ENCODE measurements at places on chromosomes 4 and X.

DNA sequence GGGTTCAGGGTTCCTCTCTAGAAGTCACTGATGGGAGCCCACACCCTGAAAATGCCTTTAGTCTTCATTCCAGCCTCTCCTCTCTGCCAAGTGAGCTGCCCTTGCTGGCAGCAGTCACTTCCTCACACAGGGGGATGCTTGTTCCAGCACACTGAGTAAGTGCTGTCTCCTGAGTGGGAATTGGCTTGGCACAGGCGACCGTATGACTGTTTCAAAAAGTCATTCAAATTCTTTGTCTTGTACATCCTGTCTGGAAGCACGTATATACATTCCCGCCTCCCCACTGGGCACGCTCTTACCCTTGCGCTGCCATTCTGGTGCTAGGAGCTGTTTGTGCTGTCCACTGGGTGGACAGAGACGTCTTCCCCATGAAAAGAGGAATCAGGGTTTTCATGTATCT is 40.2 kb upstream of the CD99 start:
- DNase-seq = no peak

DNA sequence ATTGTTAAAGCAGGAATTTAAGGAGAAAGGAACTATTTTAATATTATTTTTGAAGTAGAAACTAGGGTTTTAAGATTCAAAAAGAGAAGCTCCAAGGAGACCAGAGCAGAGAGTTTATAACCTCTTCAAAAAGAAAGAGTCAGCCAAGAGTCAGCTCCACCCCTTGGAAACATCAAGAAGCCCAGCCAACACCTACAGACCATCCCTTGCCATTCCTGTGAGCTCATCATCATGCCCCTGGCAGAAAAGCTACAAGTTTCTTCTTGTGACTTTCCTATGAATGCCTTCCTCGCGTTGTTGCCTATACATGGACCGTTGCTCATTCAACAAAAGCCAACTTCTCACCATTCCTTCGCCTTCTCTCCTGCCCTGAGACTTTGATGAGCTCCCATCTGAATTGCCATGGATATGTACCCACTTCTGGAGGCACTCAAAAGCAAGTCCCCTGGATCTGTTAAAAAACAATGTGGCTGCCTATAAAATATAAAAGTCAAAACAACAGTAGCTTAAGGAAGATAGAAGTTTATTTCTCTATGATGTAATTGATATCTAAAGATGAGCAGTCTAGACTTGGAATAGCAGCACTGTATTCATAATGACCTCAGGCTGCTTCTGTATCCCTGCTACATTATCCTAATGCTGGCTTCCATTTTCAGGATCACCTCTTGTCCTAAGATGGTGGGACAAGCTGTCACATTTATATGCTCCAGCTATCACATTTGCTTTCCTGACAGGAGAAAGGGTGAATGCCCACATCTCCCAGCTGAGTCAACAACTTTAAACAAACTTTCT is 20.3 kb downstream of the PLRG1 start:
- no peak for DNase-seq

- peak; percentile 32 for DNase-seq
These were observed 774 bp downstream of the FAM193A start for GRCh38 chr4:2537011-2537830.

GRCh38 chr4:82560853-82561785 is 669 bp downstream of the TMEM150C start:
- DNase-seq = no peak

DNA sequence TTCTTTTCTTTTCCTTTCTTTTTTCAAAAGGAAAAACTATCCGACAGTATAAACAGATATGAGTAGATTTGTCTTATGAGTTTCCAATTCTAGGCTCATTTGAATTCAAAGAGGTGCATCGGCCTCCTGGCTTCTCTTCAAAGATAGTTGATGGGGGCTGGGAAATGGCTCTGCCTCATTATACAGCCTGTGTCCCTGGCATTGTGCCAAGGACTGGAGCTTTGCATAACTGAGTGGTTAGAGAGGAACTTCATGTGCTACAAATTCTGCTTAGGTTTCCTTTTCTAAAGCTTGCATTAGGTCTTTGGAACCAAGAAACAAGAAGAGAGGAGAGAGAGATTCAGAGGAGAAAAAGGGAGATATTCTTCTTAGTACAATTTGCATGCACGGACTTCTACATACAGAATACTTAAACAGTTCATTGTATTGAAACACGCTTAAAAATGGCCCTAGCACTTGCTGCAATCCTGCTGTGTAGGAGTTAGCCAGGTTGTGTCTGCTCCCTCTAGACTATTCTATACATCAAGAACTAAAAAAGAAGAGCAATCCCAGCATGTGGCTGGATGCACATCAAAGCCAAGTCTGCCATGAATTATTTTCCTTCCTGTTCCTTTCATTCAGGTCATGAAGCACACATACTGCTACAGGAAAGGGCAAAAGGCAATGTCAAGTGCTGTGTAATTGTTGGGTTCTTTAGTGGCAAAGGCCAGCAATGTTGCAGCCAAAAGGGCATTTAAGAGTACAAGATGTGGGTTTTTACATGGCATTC is 70.9 kb downstream of the INTS12 start:
- no peak for DNase-seq

- peak; percentile 45 for DNase-seq
These were observed 36.4 kb downstream of the QDPR start for GRCh38 chr4:17475481-17475880.

DNA sequence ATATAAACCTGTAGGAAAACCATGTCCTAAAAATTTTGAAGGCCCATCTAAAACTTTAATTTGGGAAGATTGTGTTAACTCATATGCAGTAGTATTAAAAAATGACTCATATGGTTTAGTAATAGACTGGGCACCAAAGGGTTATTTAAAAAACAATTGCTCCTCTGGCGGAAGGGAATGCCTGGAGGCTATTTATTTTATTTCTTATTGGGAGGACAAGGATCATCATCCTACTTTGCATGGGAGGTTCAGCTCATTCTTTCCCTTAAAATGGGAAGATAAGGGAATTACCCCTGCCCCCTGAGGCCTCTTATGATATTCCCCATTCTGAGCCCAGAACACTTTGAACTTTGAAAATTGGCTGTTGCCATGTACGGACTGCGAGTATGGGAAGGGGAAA is 29.7 kb upstream of the MGST2 start:
- peak; percentile 41 for DNase-seq

DNA sequence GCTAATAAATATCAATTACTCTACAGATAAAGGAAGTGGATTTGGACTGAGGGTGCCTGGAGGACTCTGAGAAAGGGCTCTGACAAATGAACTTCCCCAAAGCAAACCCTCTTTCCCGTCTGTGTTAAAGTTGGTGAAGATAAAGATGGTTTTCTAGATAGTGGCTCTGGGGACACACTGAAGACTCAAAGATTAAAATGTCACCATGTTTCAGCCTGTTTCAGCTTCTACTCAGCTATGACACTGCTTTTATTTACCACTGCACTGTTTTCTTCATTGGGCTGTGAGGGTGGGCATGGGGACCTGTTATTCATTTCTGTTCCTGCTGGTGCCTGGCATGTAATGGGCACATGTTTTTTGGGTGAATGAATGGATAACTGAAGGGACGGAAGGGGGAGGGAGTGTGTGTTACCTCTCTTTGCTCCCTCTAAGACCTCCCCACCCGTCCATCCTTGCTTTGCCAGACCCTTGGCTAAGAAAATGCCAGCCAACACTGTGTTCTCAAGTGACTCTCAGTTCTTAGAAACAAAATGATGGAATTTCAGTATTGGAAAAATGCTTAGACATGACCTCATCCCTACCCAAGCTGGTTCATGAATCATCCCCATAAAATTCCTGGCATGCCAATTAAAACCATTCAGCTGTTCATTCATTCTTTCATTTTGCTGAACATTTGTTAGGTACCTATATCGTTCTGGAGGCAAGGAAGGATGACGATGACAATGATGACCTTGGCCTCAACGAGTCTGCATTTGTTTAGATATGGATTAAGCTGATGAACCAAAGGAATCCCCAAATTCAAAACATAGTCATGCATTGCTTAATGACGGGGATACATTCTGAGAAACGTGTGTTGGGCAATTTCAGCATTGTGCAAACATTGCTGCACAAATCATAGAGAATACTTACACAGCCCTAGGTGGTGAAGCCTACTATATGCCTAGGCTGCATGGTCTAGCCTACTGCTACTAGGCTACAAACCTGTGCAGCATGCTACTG is 13.4 kb upstream of the STK32B start:
- DNase-seq = peak; percentile 99

GRCh38 chr4:25860586-25861279 is 2.1 kb downstream of the SEL1L3 start:
- DNase-seq = no peak

- no peak for DNase-seq
These were observed 170.6 kb downstream of the KDR start for GRCh38 chr4:54954656-54955388.

DNA sequence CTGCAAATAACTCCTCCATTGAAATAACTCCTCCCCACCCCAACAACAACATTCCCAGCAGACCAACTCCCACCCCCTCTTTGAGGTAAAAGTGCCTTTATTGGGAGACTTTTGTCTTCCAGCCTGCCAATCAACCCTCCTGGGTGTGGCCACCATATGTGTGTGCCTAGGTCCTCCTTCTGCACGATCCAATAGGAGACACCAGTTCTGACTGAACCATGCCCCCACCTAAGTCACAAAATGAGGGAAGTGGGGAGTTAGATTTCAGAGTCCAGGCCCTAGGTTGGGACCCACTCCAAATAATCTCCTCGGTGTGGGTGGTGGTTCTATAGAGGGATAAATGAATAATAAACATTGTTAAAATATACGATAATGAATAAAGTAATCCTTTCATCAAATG is 3.0 kb downstream of the PLP2 start:
- DNase-seq = no peak

DNA sequence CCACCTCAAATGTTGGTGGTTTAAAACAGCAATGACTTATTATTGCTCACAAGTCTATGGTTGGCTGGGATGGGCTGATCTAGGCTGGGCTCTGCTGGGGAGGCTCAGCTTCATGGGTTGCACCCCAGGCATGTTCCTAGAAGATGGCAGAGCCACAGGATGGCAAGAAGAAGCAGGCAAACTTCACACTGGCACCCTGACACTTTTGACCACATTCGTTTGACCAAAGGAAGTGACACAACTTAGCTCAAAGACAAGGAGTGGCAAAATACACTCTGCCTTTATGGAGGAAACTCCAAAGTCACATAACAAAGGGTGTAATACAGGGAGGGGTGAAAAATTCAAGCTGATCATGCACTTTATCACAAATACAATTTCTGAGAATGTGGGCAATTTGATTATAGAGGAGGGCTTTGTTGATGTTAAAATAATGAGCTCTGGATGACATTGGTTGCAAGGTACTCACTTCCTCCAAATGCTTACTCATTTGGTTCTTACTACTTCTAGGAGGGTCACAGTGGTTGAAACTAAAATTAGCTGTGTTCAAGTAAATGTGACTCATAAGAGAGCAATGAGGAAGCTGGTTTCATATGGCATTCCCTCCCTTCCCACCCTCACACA is 249.2 kb upstream of the RPS6KA3 start:
- DNase-seq = peak; percentile 80

Data from EL (cell line).